ENCODE measurements at places on chromosomes 13 and 19. TPM values are rescaled to one million over a fixed set of nuclear protein-coding genes. Genes with fewer than 3 reads are reported as not detected.

GRCh38 chr19:33146209-33146608 lies 14.3 kb downstream of the WDR88 start:
- DNase-seq = no peak
- H3K4me3 ChIP-seq = no peak overlapping the region
- H3K4me1 ChIP-seq = peaks cover 6% of the 10 kb centered on the region
- H3K27me3 ChIP-seq = peaks cover 7% of the 10 kb centered on the region

GRCh38 chr19:45613926-45614725 lies 12.1 kb upstream of the GPR4 start:
- peaks cover 29% of the 10 kb centered on the region for H3K4me1 ChIP-seq
- peaks cover 56% of the 10 kb centered on the region for H3K36me3 ChIP-seq
- DNase-seq = peak; percentile 73
- peak overlapping the region; percentile 94 for H3K27ac ChIP-seq

- no peak for DNase-seq
- H3K36me3 ChIP-seq = no peaks in the 10 kb centered on the region
Measured at GRCh38 chr13:67226696-67227095, 3.4 kb downstream of the PCDH9 start.

DNA sequence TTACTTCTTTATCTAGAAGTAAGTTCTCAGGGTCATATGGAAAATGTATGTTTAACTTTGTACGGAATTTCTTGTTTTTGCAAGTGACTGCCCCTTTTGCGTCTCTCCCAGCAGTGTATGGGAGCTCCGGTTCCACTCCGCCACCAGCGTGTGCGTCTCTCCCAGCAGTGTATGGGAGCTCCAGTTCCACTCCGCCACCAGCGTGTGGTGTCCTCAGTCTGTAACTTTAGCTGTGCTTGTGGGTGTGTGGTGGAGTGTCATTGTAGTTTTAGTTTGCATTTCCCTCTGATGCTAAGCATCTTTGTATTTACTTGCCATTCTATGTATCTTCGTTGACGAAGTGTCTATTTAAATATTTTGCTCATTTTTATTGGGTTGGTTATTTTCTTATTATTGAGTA lies 2.4 kb downstream of the CUL4A start:
- no peak overlapping the region for H3K4me3 ChIP-seq
- no peaks in the 10 kb centered on the region for H3K27me3 ChIP-seq
- no peak overlapping the region for H3K27ac ChIP-seq
- peak; percentile 41 for DNase-seq
- H3K36me3 ChIP-seq = peaks cover 23% of the 10 kb centered on the region

DNA sequence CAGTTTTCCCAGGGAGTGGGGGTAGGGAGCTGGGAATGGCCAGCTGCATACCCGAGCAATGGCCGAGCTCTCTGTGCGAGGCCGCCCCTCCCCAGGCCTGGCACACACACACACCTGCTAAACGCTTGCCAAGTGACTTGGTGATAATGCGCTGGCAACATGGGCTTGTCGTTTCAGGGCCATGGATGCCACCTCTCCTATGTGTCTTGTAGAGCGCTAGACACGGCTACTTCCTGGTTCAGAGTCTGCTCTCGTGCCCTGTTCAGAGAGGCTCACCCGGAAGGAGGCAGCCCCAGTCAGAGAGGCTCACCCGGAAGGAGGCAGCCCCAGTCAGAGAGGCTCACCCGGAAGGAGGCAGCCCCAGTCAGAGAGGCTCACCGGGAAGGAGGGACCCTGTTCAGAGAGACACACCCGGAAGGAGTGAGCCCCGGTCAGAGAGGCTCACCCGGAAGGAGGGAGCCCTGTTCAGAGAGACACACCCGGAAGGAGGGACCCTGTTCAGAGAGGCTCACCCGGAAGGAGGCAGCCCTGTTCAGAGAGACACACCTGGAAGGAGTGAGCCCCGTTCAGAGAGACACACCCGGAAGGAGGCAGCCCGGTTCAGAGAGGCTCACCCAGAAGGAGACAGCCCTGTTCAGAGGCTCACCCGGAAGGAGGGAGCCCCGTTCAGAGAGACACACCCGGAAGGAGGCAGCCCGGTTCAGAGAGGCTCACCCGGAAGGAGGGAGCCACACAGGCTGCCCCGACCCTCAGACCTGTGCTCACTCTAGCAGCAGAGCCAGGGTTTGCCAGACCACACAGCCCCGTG lies 4.2 kb downstream of the ADPRHL1 start:
- peaks cover 5% of the 10 kb centered on the region for H3K4me1 ChIP-seq
- H3K36me3 ChIP-seq = peaks cover 6% of the 10 kb centered on the region
- peak; percentile 86 for DNase-seq
- H3K27me3 ChIP-seq = no peaks in the 10 kb centered on the region

GRCh38 chr19:55353803-55354697 lies 469 bp downstream of the COX6B2 start:
- peaks cover 31% of the 10 kb centered on the region for H3K4me1 ChIP-seq
- peak overlapping the region; percentile 60 for H3K4me3 ChIP-seq

DNA sequence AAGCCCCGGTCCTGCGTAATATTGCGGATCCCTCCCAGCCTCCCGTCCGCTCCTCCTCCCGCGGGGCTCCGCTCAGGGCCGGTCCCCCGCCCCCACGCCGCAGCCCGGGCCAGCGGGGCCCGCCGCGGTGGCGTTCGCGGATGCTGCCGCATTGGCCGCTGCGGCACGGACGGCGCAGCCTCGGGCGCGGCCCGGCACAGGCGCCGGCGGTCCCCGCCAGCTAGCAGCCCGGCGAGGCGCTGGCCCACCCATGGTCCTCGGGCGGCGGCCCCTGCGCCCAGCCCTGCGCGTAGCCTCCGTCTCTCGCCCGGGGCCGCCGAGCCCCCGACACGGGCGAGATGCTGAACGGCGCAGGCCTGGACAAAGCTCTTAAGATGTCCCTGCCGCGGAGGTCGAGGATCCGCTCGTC lies at the start of gene ATP8A2:
Gene ATP8A2 (plus strand): TSS at position 100 of the 409 bp plus-strand sequence. CDS start 239 bp downstream, at position 339.
- no peak for DNase-seq
- H3K36me3 ChIP-seq = no peaks in the 10 kb centered on the region
- peak within 1 kb of the TSS; percentile 39 for H3K4me3 ChIP-seq
- H3K4me1 ChIP-seq = peaks cover 16% of the 10 kb centered on the region
- H3K27ac ChIP-seq = no peak within 1 kb of the TSS

GRCh38 chr13:110938662-110939421 lies 24.0 kb upstream of the ANKRD10 start:
- H3K4me3 ChIP-seq = no peak overlapping the region
- no peak for DNase-seq
- H3K27me3 ChIP-seq = peaks cover 13% of the 10 kb centered on the region
- H3K4me1 ChIP-seq = peaks cover 13% of the 10 kb centered on the region
- peaks cover 12% of the 10 kb centered on the region for H3K36me3 ChIP-seq

- DNase-seq = no peak
- H3K36me3 ChIP-seq = no peaks in the 10 kb centered on the region
- H3K27ac ChIP-seq = no peak overlapping the region
- H3K27me3 ChIP-seq = peaks cover 23% of the 10 kb centered on the region
- no peaks in the 10 kb centered on the region for H3K4me1 ChIP-seq
- H3K4me3 ChIP-seq = no peak overlapping the region
Measured at GRCh38 chr19:13005861-13006370, 10.6 kb downstream of the NFIX start.

- H3K36me3 ChIP-seq = no peaks in the 10 kb centered on the region
- peaks cover 15% of the 10 kb centered on the region for H3K27me3 ChIP-seq
- no peak overlapping the region for H3K27ac ChIP-seq
- no peaks in the 10 kb centered on the region for H3K4me1 ChIP-seq
Measured at GRCh38 chr13:95604556-95604915, 40.0 kb downstream of the DZIP1 start.

DNA sequence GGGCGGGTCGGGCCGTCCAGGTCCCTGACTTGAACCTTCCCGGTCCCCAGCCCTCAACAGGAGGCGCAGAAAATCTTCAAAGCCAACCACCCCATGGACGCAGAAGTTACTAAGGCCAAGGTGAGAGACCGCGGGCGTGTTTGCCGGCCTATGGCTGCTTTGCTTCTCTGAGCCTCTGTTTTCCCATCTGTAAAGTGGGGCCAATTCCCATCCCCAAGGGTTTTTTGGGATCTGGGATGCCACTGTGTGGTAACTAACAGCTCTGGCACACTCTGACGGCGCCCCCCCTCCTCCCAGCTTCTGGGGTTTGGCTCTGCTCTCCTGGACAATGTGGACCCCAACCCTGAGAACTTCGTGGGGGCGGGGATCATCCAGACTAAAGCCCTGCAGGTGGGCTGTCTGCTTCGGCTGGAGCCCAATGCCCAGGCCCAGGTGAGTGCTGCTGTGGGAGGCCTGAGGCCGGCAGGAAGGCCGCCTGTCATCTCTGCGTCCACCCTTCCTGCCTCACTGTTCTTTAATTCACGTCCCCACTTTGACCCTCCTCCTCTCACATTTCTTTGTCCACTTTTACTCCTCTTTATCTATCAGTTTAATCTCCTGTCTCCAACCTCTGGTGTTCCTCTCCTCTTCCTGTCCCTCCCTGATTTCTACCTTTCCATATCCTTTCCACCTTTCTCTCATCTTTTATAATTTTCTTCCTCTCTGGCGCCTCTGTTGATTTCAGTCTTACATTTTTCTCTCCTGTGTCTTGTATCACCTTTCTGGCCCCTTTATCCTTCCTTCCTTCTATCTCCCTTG lies 7.1 kb downstream of the FUZ start:
- no peak overlapping the region for H3K4me3 ChIP-seq
- H3K4me1 ChIP-seq = peaks cover 32% of the 10 kb centered on the region
- peaks cover 18% of the 10 kb centered on the region for H3K36me3 ChIP-seq
- no peaks in the 10 kb centered on the region for H3K27me3 ChIP-seq
- no peak for DNase-seq

- no peaks in the 10 kb centered on the region for H3K4me1 ChIP-seq
- DNase-seq = no peak
- H3K36me3 ChIP-seq = peaks cover 60% of the 10 kb centered on the region
Measured at GRCh38 chr13:100666124-100666523, 8.5 kb downstream of the TMTC4 start.

DNA sequence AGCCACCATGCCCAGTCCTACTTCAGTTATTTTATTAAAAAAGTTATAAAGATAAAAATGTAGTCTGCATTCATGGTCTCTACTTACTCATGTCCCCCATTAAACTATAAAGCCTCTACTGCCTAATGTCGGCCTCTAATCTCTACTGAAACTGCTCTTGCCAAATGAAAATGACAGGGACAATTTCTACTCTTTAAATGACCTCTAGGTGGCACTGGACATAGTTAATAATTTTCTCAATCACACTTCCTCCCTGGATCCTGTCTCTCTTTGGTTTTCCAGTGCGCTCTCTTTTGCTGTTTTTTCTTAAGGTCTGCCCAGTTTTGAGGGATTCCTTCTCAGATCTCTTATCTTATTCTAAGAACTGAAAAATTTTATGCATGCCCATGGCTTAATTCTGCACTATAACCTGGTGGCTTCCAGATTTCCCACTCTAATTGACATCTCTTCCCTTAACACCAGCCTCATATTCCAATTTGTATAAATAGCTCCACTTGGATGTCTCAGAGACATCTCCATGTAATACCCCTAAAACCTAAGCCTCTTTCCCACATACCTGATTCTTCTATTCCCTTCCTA lies 54.3 kb downstream of the MTMR6 start:
- H3K36me3 ChIP-seq = no peaks in the 10 kb centered on the region
- DNase-seq = no peak
- no peak overlapping the region for H3K4me3 ChIP-seq
- peaks cover 3% of the 10 kb centered on the region for H3K4me1 ChIP-seq
- peaks cover 6% of the 10 kb centered on the region for H3K27me3 ChIP-seq

DNA sequence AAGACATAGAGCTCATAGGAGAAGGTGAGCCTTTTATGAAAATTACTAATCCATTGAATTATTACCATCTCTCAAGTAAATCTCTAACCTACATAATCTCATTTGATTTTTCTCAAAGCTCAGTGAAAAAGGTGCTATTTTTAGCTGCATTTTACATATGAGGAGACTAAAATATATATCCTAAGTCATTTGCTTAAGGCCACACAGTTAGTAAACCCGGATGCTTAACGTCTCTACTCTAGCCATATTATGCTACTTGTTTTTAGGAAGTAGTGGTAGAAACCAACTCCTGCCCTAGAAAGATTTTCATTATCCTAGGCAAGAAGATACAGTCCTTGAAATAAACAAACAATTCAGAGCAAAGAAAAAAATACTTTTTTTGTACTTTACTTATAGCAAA lies 108.9 kb downstream of the RBM26 start:
- no peak overlapping the region for H3K4me3 ChIP-seq
- H3K27ac ChIP-seq = no peak overlapping the region
- DNase-seq = no peak

DNA sequence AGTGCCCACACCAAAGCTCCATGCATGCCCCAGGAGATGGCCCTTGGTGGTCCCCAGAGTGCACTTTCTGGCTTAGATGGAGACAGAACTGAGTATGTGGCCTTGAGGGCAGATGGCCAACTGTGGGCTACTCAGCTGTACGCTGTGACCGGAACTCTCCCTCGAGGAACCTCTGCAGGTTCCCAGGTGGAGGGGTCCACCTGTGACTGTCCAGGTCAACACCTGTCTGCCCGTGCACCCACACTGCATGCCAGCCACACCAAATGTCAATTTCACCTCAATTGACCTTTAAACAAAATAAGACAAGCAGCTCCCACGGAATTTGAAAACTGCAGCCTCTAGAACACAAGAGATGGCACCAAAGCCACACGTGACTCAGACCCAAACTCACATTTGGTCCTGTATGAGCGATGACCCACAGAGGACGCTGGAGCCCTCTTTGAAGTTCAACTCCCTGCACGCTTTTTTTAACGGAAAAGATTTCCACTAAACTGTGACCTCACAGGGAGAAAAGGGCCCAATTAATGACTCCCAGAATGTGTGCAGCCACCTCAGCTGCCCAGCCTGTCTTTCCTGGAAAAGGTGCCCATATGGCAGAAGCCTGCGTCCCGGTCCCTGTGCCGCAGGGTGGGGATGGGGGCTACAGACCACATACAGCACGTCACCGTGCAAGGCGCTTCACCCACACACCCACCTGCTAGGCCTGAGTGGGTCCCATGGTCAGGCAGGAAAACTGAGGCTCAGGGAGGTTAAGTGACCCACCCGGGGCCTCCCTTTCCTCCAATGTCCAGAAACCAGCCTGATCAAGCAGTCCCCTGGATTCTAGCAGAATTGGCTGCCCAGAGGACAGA lies 47.7 kb downstream of the KLF2 start:
- H3K4me3 ChIP-seq = peak overlapping the region; percentile 57
- H3K27ac ChIP-seq = no peak overlapping the region
- peak; percentile 72 for DNase-seq
- H3K36me3 ChIP-seq = peaks cover 26% of the 10 kb centered on the region
- peaks cover 10% of the 10 kb centered on the region for H3K27me3 ChIP-seq

The KASH5 gene
- not detected for total RNA-seq

The KLF1 gene
- 0.45 TPM for total RNA-seq

The FFAR3 gene
- not detected for total RNA-seq

The NKG7 gene
- 1,014 TPM for total RNA-seq
